ENCODE measurements at places on chromosomes 1 and 21. TPM values are rescaled to one million over a fixed set of nuclear protein-coding genes. Genes with fewer than 3 reads are reported as not detected.
A peak's percentile ranks its signal among the peaks of the same experiment; 100 is the strongest.

Gene RGS5
- total RNA-seq: 2.7 TPM

DNA sequence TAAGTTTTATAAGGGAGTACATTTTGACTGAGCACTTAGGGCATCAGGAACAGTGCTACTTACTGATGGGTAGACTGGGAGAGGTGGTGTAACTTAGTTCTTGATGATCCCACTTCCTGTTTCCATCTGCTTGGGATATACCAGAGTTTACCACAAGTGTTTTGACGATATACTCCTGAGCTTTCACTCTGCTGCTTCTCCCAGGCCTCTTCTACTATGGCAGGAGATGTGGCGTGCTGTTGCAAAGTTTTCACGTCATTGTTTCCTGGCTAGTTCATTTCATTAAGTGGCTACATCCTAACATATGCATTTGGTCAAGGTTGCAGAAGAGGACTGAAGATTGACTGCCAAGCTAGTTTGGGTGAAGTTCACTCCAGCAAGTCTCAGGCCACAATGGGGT is 41.3 kb upstream of the LAMC2 start:
- peaks cover 53% of the 10 kb centered on the region for H3K36me3 ChIP-seq
- H3K27ac ChIP-seq: 0 out of 2 replicates have a peak overlapping the region, but pooled peaks have one; percentile 7
- no peaks in the 10 kb centered on the region for H3K27me3 ChIP-seq
- no peak overlapping the region for H3K4me3 ChIP-seq
- H3K4me1 ChIP-seq: peaks cover 19% of the 10 kb centered on the region

DNA sequence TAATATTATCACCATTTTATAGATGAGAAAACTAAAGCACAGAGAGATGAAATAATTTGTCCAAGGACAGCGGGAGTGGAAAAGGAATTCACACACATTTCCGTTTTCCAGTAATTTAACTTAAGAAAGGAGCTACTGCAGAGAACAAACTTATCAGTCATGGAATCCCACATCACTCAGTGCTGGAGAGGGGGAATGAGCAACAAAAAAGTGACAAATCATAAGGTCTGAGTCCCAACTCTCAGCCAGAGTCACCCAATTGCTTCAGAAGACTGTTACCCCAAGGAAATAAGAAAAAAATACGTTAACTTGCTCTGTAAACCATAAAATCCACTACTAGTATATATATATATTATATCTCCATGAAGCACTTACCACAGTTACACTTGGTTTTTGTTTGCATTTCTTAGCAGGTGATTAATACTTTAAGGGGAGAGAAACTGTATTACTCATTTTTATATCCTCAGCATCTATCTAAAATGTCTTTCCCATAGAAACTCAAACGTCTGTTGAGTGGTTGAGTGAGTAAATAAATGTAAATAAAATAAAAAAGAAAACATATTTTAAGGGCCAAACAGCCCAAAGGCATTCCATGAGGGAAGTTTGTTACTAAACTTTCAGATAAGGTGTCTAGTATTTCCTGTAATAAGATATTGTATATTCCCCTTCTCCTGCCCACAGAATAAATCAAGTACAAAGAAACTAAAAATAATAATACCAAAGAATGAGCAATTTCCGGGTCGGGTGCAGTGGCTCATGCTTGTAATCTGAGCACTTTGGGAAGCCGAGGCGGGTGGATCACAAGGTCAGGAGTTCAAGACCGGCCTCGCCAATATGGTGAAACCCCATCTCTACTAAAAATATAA is 76.8 kb downstream of the SLC45A1 start:
- DNase-seq: peak; percentile 88
- peaks cover 53% of the 10 kb centered on the region for H3K4me1 ChIP-seq
- no peaks in the 10 kb centered on the region for H3K27me3 ChIP-seq
- peak overlapping the region; percentile 10 for H3K4me3 ChIP-seq
- H3K36me3 ChIP-seq: no peaks in the 10 kb centered on the region

DNA sequence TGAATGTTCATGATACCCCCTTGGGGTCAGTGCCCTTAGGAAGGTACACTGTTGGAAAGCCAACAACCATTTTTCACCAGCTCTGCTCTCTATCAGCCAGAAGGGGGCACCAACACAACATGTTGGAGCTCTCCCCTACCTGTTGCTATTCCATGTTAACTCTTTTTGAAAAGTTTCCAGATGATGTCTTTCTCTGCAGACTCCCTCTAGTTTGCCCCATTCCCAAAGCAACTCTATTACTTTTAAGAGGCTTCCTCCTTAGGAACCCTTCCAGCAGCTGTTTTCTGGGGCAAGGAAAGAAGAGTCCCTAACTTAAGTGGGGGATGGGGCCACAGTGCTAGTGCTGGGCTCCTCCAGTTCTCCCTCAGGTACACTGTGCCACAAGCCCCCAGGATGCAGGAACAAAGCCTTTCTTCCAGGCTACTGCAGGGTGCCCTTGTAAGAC is 22.9 kb upstream of the NDC1 start:
- peak; percentile 79 for DNase-seq
- H3K4me3 ChIP-seq: no peak overlapping the region
- no peaks in the 10 kb centered on the region for H3K27me3 ChIP-seq
- peaks cover 22% of the 10 kb centered on the region for H3K36me3 ChIP-seq

Gene AMY1C
- total RNA-seq: not detected

Gene CSF3R
- not detected for total RNA-seq

- peaks cover 4% of the 10 kb centered on the region for H3K27me3 ChIP-seq
- no peak for DNase-seq
- H3K36me3 ChIP-seq: no peaks in the 10 kb centered on the region
- H3K4me3 ChIP-seq: no peak overlapping the region
- no peaks in the 10 kb centered on the region for H3K4me1 ChIP-seq
- H3K27ac ChIP-seq: no peak overlapping the region
Observed at GRCh38 chr1:234231893-234232276, 141.4 kb upstream of the COA6 start.

Gene NCF2
- total RNA-seq: not detected

Gene SLFNL1
- total RNA-seq: not detected

GRCh38 chr1:192846950-192847349 is 38.1 kb downstream of the RGS2 start:
- H3K27me3 ChIP-seq: no peaks in the 10 kb centered on the region
- peak; percentile 14 for DNase-seq
- no peaks in the 10 kb centered on the region for H3K4me1 ChIP-seq
- no peaks in the 10 kb centered on the region for H3K36me3 ChIP-seq

- H3K27ac ChIP-seq: no peak overlapping the region
- H3K4me1 ChIP-seq: peaks cover 4% of the 10 kb centered on the region
- DNase-seq: no peak
- H3K4me3 ChIP-seq: no peak overlapping the region
Observed at GRCh38 chr1:43451701-43452532, 1.8 kb downstream of the HYI start.

- H3K4me3 ChIP-seq: no peak overlapping the region
- H3K36me3 ChIP-seq: no peaks in the 10 kb centered on the region
- H3K27ac ChIP-seq: no peak overlapping the region
- DNase-seq: peak; percentile 82
- no peaks in the 10 kb centered on the region for H3K27me3 ChIP-seq
Observed at GRCh38 chr1:56034222-56034621, 545.1 kb downstream of the PLPP3 start.

DNA sequence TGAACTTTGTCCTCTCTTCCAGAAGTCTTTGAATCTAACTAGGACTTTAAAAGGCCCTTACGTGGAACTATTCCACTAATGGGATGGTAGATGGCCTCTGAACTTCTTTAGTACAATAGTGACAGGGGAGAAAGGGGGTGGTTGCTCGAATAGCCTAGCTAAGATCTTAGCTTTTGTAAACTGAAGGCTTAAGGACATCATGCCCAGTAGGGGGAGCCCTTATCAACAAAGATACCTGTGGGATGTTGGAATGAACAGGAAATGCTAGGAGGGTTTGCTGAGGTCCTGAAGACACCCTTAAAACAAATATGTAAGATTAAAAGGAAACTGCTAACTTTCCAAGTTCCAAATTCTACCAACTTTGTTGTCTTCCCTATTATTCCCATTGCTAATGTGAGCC is 33.2 kb downstream of the NHLH2 start:
- no peak overlapping the region for H3K4me3 ChIP-seq
- H3K27ac ChIP-seq: no peak overlapping the region
- H3K36me3 ChIP-seq: no peaks in the 10 kb centered on the region
- no peaks in the 10 kb centered on the region for H3K27me3 ChIP-seq
- peak; percentile 83 for DNase-seq
- no peaks in the 10 kb centered on the region for H3K4me1 ChIP-seq

DNA sequence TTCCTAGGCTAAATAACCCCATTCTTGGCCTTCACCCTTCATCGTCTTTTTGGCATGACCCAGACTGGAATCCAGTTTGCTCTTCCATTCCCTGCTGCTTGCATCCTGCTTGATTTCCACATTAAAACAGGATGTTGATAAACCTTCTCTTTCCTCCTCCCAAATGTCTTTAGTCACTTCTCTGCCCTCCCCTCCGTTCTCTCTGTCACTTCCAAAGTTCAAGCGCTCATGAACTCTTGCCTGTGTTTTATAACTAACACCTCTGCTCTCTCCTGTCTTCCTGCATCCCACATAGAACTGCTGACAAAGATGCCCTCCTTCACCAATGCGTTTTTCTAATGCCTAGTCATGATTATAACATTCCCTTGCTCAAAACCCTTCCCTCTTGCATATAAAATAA is 65.6 kb upstream of the SLC44A3 start:
- H3K4me3 ChIP-seq: no peak overlapping the region
- peak; percentile 31 for DNase-seq
- H3K27me3 ChIP-seq: no peaks in the 10 kb centered on the region
- peaks cover 25% of the 10 kb centered on the region for H3K4me1 ChIP-seq
- no peaks in the 10 kb centered on the region for H3K36me3 ChIP-seq
- 0 out of 2 replicates have a peak overlapping the region, but pooled peaks have one; percentile 66 for H3K27ac ChIP-seq

Gene CLCA1
- not detected for total RNA-seq

GRCh38 chr1:24769656-24770651 is 24.7 kb downstream of the CLIC4 start:
- H3K4me3 ChIP-seq: peak overlapping the region; percentile 44
- peaks cover 87% of the 10 kb centered on the region for H3K4me1 ChIP-seq
- H3K27me3 ChIP-seq: no peaks in the 10 kb centered on the region
- peak overlapping the region; percentile 70 for H3K27ac ChIP-seq
- peak; percentile 93 for DNase-seq
- H3K36me3 ChIP-seq: peaks cover 16% of the 10 kb centered on the region

DNA sequence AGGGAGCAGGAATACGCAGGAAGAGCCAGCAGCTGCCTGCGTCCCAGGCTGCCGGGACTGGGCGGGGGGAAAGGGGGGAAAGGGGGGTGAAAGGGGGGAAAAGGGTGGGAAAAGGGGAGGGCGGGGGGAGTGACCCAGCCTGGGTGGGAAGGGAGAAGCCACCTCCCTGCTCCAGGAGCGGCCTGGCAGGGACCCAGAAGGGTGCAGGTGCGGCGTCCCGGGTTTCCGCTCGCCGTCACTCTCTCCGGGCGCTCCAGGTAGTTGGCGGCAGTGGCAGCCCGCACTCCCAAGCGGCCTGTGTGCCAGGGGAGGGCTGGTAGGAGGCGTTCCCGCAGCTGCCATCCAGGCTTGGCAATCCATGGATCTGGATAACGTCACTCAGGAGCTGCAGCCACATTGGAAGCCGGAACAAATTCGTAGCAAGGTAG is 141.0 kb upstream of the NGF start:
- no peak overlapping the region for H3K4me3 ChIP-seq
- no peaks in the 10 kb centered on the region for H3K4me1 ChIP-seq
- H3K27ac ChIP-seq: no peak overlapping the region
- DNase-seq: no peak
- H3K36me3 ChIP-seq: no peaks in the 10 kb centered on the region
- no peaks in the 10 kb centered on the region for H3K27me3 ChIP-seq

DNA sequence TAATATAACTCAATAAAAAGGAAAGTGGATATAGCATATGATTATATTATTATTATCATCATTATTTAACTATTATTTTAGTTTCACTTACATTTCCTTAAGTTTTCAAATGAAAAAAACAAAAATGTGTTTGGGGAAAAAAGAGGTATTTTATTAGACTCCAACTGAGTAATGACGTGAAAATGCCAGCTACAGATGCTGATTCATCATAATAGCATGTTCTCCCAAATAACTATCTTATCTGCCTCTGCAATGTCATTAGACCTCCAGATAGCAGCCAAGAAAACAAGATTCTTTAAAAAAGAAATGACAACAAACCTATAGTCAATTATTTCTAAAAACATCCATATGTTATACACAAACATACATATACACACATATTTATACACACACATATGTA is 1071.9 kb upstream of the TMPRSS15 start:
- no peak for DNase-seq
- H3K27me3 ChIP-seq: no peaks in the 10 kb centered on the region
- no peaks in the 10 kb centered on the region for H3K36me3 ChIP-seq
- H3K4me3 ChIP-seq: no peak overlapping the region
- H3K27ac ChIP-seq: no peak overlapping the region

GRCh38 chr1:19892129-19892528 is 9.9 kb downstream of the OTUD3 start:
- DNase-seq: no peak
- H3K27me3 ChIP-seq: no peaks in the 10 kb centered on the region
- H3K4me3 ChIP-seq: no peak overlapping the region
- H3K27ac ChIP-seq: no peak overlapping the region
- H3K36me3 ChIP-seq: peaks cover 32% of the 10 kb centered on the region

GRCh38 chr1:70153739-70154138 is 51.6 kb downstream of the LRRC40 start:
- DNase-seq: no peak
- H3K4me1 ChIP-seq: peaks cover 13% of the 10 kb centered on the region
- no peak overlapping the region for H3K4me3 ChIP-seq
- H3K36me3 ChIP-seq: peaks cover 6% of the 10 kb centered on the region
- no peaks in the 10 kb centered on the region for H3K27me3 ChIP-seq

DNA sequence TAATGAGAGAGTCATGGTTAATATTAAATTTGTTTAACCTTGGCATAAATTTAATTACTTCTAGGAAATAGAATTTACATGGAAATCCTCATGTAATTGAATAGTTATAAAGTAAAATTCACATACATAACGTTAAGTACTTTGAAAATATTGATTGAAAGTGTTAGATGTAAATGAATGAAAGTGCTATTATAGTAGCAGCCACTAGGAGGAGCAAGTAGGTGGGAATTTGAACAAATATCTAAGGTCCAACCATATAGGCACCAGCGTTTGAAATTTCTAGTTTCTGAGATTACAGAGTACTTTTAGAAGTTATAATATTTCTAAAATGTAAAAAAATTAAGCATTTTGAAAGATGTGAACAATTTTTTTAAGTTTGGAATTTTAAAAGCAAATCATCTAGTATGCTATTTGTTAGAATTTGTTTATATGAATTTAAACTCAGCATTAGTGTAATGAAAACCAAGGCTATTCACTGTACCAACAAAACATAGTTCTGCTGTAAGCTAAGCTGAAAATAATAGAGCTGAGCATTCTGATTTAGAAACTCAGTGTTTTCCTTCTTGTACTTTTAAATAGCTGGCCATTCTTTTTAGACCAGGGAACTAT is 3.3 kb downstream of the B3GALT2 start:
- peak; percentile 69 for DNase-seq
- H3K36me3 ChIP-seq: no peaks in the 10 kb centered on the region
- peaks cover 69% of the 10 kb centered on the region for H3K4me1 ChIP-seq
- no peak overlapping the region for H3K27ac ChIP-seq

GRCh38 chr21:29654855-29655254 is 284.9 kb downstream of the GRIK1 start:
- H3K27me3 ChIP-seq: no peaks in the 10 kb centered on the region
- no peak overlapping the region for H3K4me3 ChIP-seq
